ENCODE measurements at places on chromosomes 13 and 19.
A peak's percentile ranks its signal among the peaks of the same experiment; 100 is the strongest.

GRCh38 chr19:45729800-45730290 lies 851 bp downstream of the FBXO46 start:
- DNase-seq: no peak

GRCh38 chr13:59230484-59231264 lies 933.1 kb downstream of the DIAPH3 start:
- no peak for DNase-seq

DNA sequence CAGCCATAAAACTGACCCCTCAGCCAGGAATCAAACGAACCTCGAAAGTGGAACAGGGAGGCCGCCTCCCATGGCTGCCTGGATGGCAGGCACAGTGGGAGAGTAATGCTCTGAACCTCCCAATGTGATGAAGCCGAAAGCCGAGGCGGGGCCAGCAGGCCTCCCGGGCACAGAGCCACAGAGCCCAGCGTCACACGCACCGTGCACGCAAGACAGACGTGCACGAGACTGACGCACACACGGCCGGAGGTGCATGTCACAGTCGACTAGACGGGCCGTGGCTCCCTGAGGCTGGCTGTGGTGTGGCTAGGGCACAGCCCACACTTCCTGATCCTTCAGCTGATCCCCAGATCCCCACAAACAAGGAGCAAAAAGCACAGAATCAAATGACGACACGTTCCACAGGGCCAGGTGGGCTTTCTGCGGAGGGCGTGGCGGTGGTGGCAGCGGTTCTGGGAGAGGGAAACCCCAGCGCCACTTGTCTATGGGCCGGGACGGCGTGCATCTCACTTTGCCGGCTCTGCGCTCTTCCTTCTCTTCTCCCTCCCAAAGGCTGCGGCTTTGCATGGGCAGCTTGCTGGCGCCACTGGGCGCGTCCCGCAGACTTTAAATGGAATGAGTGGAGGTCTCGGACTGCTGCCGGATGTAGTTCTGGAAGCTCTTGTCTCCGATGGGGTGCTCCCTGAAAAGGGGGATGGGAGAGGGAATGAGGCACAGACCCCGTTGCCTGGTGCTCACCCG lies 5.0 kb upstream of the C13orf46 start:
- DNase-seq: no peak

GRCh38 chr13:41426047-41426446 lies 31.3 kb upstream of the RGCC start:
- DNase-seq: no peak

DNA sequence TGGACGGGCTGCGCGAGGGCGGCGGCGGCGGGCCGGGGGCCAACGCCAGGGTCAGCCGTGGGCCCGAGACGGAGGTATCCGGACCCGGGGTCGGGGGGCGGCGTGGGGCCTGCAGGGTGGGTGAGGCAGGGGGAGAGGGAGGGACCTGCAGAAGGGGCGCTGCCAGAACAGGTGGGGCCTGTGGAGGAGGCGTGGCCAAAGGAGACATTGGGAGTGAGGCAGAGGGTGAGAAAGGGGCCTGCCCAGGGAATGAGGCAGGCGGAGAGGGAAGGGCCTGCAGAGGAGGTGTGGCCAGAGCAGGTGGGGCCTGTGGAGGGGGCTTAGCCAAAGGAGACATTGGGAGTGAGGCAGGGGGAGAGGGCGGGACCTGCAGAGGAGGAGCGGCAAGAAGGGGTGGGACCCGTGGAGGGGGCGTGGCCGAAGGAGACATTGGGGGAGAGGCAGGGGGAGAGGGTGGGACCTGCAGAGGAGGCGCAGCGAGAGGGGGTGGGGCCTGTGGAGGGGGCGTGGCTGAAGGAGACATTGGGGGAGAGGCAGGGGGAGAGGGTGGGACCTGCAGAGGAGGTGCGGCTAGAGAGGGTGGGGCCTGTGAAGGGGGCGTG lies 4.2 kb downstream of the PRR36 start:
- peak; percentile 36 for DNase-seq

- DNase-seq: no peak
Observed at GRCh38 chr13:93942016-93942415, 537.5 kb downstream of the DCT start.

DNA sequence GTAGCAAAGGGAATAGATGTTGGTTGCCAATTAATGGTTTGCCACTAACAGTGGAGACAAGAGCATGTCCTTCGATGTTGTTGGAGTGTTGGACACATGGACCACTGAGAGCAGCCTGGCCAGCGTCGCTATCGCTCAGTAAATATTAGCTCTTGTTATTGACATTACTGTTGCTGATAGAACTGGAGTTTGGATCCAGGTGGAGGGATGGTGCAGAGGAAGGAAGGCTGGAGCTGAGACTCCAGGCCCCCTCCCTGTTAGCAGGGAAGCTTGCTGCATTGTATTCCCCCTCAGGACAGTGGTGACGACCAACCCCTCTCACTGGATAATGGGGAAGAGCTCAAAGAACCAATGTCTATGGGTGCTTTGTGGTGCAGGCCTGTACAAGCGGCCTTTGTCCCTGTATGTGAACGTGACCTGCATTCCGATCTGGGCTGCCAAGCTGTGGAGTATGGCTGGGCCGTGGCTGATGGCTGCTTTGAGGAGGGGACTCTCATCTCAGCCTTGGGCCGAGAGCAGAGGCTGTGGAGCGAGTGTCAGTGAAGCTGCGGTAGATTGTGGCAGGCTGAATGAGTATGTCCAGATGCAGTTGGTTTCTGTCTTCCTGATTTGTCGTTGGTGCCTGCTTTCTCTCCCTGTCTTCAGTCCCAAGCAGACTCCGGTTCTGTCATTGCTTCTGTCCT lies 7.0 kb downstream of the CLASRP start:
- DNase-seq: no peak

- DNase-seq: no peak
Observed at GRCh38 chr19:39829702-39830275, 4.2 kb downstream of the DYRK1B start.

DNA sequence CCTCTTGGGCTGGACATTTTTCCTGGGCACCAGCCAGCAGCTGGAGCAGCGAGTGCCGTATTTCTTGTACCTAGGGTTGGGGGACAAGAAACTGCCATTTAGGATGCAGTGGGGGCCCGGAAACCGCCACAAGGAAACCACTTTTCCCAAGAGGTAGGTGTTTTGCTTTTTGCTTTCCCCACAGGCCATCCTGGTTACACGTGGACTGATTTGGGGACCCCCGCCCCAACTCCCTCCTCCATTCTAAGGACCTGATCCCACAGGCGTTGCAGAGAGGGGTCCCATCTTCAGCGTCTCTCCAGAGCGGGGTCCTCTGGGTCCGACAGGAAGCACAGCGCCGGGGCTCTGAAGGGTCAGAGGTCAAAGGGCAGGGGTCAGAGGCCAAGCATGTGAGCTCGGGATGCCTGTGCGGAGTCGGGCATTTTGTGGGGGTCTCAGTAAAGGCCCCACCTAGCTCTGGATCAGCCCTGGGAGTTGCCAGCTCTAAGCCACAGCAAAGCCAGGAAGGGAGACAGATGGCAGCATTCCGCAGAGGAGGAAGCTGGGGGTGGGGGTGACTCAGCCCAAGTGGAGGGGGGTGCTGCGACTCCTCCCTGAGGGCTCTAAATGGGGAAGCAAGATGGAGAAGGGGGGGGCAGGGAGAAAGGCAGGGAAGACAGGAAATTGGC lies 4.3 kb downstream of the ZGLP1 start:
- no peak for DNase-seq

GRCh38 chr19:41799444-41800000 lies 3.1 kb downstream of the CEACAM3 start:
- no peak for DNase-seq

DNA sequence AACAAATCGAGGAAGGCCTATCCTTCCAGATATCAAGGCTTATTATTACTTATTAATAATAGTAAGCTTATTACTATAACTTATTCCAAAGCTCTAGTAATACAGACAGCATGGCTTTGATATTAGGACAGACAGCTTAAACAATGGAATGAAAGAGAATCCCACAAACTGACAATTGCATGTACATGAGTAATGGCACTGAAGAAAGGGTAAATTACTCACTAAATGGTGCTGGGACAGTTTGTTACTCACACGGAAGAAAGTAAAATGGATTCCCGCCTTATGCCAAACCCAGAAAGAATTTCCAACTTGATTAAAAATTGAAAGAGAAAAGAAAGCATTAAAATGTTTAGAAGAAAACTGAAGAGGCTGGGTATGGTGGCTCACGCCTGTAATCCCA lies 60.3 kb downstream of the MIPEP start:
- DNase-seq: no peak

DNA sequence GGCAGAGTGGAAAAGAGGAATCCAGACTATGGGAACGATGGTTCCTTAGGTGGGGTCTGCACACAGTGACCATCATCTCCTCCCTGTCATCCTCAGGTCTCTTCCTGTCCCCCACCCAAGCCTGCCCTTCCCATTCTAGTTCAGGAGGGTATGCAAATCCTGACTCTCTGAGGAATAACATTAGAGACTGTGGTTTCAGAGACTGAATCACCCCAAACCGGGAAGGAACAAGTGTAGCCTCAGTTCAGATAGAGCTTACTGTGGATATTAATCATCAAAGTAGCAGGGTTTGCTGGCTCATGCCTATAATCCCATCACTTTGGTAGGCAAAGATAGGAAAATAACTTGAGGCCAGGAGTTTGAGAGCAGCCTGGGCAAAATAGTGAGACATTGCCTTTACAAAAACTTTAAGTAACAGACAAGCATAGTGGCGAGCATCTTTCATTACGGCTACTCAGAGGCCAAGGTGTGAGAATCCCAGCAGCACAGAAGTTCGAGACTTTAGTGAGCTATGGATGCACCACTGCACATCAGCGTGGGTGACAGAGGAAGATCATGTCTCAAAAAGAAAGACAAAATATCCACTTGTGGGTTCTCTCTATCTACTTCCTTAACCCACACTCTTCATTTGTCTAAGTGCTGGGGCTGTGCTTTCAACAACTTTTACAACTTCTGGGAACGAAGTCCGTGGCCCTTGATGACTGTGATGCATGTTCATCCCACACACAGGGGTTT lies 19.3 kb upstream of the LGALS13 start:
- no peak for DNase-seq

DNA sequence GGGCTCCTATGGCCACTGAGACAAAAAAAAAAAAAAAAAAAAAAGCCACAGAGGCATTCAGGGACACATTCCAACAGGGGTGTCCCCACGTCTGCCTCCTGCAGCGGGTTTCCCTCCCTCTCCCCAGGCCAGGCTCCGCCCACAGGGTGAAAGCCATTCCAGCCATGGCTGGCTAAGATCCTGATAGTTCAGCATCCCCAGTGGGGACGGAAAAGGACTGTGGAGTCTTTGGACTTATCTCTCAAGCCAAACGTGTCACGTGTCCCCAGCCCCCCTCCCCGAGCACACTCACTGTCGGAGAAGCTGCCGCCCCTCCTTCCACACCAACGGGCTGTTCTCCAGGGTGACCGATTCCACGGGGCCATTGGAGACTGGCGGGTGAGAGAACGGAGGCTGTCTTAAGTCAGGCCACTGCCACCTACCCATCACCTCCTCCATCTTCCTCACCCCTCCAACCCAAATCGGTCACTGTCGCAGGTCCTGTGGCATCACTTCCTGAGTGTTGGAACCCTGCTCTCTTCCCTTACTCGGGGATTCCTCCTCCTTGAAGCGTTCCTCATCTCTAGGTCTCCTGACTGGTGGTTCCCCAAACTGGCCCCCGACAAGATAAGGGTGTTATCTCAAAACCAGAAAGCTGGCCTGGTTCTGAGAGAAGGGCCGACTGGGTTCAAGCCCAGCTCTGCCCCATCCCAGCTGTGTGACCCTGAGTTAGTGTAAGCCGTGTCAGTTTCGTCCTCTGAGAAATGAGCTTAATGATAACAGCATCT lies 9.1 kb upstream of the FKRP start:
- no peak for DNase-seq

DNA sequence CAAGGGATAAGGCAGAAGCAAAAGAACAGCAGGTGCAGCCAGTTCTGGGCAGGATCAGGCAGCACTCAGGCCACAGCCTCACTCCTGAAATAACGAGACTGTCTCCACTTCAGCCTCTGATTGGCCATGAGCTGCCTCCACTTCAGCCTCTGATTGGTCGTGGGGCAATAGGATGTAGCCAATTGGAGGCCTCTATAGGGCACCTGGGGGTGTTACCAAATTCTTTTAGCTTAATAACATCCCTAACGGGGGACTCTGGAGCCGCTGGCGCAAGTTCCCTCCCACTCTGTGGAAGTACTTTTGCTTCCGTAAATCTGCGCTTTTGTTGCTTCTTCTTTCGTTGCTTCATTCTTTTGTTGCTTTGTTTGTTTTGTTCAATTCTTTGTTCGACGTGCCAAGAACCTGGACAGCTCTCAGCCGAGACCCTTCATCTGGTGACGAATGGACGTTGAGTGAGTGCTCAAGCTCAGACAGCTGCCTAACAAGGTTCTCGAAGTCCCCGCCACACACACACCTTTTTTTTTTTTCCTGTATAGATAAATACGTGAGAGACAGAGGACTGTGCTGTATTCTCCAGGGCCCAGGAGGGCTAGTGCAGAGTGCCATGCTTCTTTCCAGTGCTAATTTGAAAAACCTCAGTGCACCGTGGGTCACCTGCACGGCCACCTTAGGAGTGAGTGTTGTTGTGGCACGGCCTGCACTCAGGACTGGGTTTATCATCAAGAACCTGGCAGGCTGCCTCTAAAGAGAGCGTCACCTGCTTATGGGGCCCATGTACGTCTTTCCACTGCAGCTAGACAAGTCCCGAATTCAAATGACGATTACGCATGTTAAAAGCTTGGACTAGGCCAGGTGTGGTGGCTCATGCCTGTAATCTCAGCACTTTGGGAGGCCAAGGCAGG lies 32.0 kb upstream of the TUBGCP3 start:
- DNase-seq: no peak

DNA sequence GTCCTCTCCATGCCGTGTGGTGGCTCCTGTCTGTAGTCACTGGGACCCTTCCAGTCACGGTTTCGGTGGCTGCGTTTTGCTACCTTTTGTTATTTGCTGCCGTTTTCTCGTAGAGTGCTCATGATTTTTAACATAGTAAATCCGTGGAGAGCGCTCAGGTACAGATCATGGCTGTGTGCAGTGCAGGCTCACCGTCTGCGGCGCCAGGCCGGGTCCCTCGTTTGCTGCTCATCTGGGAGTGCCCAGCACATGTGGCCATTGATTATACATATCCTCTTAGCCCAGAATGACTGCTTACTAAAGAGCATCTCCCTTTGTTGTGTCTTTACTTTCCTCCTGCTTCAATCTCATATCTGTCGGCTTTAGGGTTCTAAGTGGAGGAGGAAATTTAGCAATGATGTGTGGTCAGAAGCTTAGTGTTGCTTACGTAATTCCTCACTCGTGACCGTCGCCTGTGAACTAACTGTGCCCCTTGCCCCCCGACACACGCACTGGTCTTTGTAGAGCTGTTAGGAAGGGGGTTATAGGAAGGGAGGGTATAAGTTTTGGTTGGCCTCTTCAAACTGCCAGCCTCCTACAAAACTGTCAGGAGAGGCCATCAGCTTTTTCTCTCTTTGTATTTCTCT lies 31.8 kb downstream of the TFDP1 start:
- no peak for DNase-seq

GRCh38 chr13:85541476-85541875 lies 257.7 kb downstream of the SLITRK6 start:
- no peak for DNase-seq

DNA sequence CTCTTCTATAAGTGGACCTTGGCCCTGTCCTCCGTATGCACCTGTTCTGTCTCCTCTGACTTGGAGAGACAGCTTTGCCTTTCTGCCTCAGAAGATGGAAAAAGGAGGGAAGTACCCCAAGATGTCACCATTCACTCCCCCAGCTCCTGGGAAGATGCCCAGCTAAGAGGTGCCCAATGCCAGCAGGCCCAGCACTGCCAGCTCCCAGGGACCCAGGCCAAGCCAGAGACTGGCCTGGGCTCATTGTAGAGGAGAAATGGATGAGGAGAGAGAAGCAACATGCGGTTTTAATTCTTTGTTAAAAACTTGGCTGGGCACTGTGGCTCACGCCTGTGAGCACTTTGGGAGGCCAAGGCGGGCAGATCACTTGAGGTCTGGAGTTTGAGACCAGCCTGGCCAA lies 111.5 kb upstream of the ZNF507 start:
- no peak for DNase-seq

- peak; percentile 63 for DNase-seq
Observed at GRCh38 chr13:110726726-110727125, 13.2 kb downstream of the ING1 start.
